Activated naive CD4-positive, alpha-beta T cell treated with Interleukin-2 at 50 U/mL for 16 hours (primary cell): ENCODE measurements at places on chromosomes 1 and 21.
A peak's percentile ranks its signal among the peaks of the same experiment; 100 is the strongest.

DNA sequence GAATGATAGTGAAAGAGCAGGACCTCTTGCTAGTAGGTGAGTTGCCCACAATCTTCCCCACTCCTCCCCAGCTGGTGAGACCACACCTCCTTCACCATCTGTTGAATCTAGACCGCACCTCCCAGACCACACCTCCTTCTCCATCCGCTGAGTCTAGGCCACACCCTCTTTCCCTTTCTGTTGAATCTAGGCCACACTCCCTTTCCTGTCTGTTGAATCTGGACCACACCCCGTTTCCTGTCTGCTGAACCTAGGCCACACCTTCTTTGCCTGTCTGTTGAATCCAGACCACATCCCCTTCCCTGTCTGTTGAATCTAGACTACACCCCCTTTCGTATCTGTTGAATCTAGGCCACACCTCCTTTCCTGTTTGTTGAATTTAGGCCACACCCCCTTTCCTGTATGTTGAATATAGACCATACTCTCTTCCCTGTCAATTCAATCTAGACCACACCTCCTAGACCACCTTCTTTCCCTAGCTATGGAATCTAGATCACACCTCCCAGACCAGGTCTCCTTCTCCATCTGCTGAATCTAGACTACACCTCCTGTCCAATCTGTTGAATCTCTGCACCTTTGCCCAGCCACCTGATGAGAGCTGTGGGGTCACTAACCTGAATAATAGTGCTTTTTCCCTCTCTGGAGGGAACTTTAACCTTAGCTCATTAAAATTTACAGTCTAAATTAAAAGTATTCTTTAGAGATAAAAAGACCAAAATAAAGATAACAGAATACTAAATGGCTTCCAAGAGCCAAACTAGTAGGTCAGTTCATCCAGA, 116.3 kb downstream of the DAB1 start:
- DNase-seq = peak; percentile 47

GRCh38 chr1:161266836-161267235, 8.3 kb downstream of the PCP4L1 start:
- DNase-seq = no peak

DNA sequence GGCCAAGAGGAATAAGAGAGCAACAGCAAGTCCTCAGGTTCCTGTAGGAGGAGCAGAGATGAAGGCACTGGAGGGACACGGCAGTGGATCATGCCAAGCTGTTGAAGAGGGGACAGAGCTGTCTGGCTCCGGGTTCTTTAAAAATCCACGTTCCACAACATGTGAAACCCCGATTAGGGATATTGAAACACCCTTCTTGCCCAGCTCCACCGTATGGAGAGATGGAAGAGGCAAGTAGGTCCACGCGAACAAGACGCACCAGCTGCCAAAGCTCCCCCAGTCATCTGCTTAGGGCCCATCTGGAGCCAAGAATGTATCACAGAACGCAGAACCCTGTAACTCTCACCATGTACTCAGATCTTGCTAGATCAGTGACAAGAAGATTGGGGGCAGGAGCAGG, 3.9 kb downstream of the C1orf198 start:
- DNase-seq = no peak

DNA sequence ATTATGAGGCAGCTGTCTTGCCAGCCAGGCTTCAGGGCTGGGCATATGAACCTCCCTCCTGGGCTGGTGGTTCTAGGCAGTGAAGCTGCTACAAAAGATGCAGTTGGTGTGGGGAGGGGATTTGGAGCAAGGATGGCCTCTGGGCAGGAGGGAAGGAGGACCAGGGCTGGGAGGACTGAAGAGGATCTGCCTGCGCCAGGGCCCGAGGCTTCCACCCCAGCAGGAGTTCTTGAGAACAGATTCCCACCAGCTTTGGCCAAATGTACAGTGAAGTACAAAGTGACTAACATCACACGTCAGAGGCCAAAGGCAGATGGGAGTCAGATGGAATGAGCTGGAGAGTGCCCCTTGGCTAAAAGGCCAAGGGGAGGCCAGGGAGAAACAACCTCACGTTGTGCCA, 62.4 kb downstream of the DDX20 start:
- DNase-seq = no peak

- no peak for DNase-seq
Measured at GRCh38 chr1:246811985-246812384, 87.8 kb downstream of the SCCPDH start.

DNA sequence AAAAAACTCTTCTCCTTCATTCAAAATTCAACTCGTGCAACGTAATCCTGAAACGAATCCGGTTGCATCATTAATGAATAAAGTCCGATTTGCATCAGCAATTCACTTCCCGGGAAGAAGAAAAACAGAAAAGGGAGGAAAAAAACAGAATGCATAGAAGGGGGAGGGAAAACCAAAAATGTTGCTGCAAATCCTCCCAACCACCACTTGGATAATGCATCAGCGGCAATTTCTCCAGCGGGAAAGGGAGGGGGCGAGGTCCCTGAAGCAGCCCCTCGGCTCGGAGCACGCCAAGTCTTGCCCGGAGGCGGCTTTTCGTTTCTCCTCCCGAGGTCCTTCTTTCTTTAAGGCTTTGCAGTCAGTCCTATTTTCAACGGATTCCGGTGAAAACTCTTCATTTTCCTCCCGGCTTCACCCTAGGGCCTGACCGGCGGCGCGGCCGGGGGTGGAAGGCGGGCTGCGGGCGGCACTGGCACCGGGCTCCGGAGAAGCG, 723 bp downstream of the CDC42BPA start:
- no peak for DNase-seq

DNA sequence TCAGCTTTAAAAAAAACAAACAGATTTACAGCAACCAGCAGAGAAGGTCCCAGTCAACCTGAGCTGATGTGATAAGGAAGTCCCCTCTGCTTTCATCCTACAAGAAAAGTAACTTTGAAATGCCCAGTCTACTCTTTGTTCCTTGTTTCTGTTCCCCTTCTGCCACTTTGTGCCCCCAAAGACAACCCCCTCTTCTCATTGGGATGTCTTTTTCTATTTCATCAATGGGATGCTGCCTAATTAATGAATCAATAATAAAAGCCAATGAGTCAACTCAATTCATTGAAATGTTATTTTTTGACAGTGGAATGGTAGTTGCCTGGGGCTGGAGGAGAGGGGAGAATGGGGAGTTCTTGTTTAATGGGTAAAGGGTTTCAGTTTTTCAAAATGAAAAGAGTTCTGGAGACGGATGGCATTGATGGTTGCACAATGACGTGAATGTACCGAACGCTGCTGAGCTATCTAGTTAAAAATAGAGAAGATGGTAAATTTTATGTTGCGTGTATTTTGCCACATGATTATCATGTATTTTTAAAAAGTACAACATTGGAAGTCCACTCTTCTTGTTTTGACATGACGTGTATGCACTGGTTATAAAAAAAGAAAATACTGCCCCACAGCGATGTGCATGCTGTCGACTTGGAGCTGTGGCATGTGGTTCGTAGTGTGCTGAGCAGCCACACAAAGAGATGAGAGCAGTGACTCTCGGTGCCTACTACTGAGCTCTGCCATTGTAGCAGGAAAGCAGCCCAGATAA, 22.4 kb upstream of the PADI2 start:
- no peak for DNase-seq

GRCh38 chr1:231417513-231417912, 4.6 kb downstream of the EGLN1 start:
- no peak for DNase-seq

DNA sequence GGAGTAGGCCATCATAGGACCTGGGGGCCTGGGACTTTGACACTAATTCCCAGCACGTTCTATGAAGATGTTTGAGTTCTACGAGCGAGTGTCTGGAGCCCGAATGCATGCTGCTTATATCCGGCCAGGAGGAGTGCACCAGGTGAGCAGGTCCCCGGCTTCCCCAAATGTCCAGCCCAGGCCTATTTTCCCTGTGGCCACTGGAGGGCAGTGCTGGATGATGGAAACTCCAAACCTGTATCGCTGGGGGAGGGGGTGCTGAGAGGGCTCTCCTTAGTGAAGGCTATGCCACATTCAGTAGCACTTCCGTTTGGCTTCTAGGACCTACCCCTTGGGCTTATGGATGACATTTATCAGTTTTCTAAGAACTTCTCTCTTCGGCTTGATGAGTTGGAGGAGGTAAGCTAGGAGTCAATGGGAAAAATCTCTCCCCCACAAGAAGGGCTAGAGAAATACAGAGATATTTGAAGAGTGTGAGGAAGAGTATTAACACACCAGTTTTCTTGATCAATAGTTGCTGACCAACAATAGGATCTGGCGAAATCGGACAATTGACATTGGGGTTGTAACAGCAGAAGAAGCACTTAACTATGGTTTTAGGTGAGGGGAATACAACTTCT, 5.2 kb upstream of the FCER1G start:
- peak; percentile 72 for DNase-seq
